ENCODE measurements at places on chromosomes 1 and 21. TPM values are rescaled to one million over a fixed set of nuclear protein-coding genes. Genes with fewer than 3 reads are reported as not detected.

- no peak overlapping the region for H3K4me3 ChIP-seq
- no peak for DNase-seq
- no peaks in the 10 kb centered on the region for H3K27me3 ChIP-seq
Observed at GRCh38 chr1:168504064-168504837, 39.5 kb downstream of the XCL2 start.

DNA sequence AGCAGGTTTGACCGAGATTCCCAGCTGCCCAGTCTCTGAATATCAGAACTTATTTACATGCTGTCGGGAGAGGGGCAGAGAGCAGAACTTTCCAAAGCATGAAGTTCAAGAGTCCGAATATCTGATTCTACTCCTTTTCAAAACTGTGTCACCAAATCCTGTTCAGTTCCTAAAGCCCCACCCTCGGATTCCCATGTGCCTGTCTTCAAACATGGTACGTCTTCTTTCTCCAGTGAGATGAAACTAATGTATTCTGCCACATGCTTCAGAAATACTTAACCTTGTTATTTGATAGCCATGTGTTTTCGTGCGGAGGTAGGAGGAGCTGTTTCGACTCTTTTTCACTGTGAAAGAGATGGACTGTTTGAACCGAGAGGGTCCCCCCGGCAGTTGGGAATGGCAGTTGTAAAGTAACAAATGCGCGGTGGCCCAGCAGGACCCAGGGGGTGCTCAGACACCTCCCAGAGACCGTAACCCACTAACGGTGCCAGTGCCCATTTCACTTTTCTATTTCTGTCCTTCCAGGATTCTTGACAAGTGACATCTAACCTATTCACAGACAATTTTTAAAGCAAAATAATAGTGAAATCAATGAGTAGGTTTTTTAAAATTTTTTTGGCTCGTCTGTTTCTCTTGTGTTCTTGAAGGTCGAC is 67.2 kb downstream of the ZBTB18 start:
- H3K36me3 ChIP-seq: no peaks in the 10 kb centered on the region
- no peak overlapping the region for H3K27ac ChIP-seq
- no peaks in the 10 kb centered on the region for H3K27me3 ChIP-seq
- no peak overlapping the region for H3K4me3 ChIP-seq
- H3K4me1 ChIP-seq: no peaks in the 10 kb centered on the region

The KPRP gene
- not detected for polyA plus RNA-seq

The OPTC gene
- not detected for polyA plus RNA-seq

GRCh38 chr1:235759336-235759735 is 107.4 kb downstream of the LYST start:
- no peaks in the 10 kb centered on the region for H3K27me3 ChIP-seq
- H3K36me3 ChIP-seq: peaks cover 12% of the 10 kb centered on the region
- H3K4me1 ChIP-seq: no peaks in the 10 kb centered on the region
- no peak for DNase-seq

DNA sequence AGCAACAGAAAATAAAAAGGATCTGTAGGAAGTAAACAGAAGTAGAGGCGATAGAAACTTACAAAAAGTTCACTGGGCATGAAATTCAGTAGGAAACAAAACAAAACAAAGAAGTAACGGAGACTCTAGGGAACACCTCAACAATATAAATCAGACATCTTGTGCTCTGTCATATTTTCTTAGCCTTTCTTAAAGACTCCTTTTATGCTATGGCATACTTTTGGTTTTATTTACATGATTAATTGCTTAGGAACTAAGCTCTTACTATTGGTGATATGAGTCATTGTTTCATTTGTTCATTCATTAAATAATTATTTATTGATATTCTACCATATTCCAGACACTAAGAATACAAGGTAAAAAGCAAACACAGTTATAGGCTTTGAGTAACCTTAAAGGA is 126.6 kb downstream of the KCNT2 start:
- DNase-seq: no peak
- no peak overlapping the region for H3K27ac ChIP-seq
- H3K4me3 ChIP-seq: no peak overlapping the region
- no peaks in the 10 kb centered on the region for H3K27me3 ChIP-seq
- H3K4me1 ChIP-seq: no peaks in the 10 kb centered on the region
- no peaks in the 10 kb centered on the region for H3K36me3 ChIP-seq

Data from naive thymus-derived CD4-positive, alpha-beta T cell (primary cell).